ENCODE measurements at places on chromosomes 6 and 20.

- DNase-seq, result no peak
These were observed 6.7 kb downstream of the TGIF2 start for GRCh38 chr20:36579996-36580545.

- DNase-seq, result no peak
These were observed 779.6 kb downstream of the MAFB start for GRCh38 chr20:39909447-39909846.

GRCh38 chr6:167833396-167833763 lies 6.7 kb downstream of the AFDN start:
- DNase-seq, result no peak

GRCh38 chr6:19879663-19880062 lies 42.5 kb downstream of the ID4 start:
- no peak for DNase-seq

GRCh38 chr20:24106801-24107445 lies 118.3 kb upstream of the GGTLC1 start:
- DNase-seq, result no peak

DNA sequence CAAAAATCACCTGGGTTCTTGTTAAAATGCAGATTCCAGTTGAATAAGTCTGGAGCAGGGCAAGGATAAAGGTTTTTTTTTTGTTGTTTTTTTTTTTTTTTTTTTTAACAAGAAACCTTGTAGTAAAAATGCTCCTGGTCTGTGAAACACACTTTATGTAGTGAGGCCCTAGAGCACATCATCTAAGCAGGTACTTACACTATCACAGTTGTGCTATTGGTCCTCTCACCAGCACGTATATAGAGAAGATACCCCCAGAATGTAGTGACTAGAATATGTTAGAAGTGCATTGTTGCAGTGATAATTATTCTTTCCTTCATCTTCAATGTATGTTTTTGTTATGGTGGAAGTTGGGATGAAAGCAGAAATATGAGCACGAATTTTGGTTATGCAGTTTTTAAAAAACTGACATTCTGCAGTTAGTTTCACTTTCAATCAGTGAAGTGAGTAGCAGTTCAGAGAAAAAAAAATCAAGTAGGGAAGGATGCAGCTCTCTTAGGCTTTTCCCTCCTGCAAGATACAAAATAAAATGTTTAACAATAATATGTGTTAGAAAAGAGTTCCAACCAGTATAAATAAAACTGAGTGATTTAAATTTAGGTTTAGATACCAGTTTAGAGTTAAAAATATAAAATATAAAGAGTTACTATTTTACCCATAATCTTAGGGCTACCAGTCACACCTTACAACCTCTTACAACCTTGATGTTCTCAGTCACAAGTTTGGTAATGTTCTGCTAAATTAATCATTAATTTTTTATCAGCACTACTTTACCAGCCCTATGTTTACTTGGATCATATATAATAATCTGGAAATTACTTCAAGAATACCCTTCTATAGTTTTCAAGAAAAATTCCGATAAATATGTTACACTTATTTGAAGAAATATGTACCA lies 9.2 kb upstream of the DEFB113 start:
- no peak for DNase-seq

DNA sequence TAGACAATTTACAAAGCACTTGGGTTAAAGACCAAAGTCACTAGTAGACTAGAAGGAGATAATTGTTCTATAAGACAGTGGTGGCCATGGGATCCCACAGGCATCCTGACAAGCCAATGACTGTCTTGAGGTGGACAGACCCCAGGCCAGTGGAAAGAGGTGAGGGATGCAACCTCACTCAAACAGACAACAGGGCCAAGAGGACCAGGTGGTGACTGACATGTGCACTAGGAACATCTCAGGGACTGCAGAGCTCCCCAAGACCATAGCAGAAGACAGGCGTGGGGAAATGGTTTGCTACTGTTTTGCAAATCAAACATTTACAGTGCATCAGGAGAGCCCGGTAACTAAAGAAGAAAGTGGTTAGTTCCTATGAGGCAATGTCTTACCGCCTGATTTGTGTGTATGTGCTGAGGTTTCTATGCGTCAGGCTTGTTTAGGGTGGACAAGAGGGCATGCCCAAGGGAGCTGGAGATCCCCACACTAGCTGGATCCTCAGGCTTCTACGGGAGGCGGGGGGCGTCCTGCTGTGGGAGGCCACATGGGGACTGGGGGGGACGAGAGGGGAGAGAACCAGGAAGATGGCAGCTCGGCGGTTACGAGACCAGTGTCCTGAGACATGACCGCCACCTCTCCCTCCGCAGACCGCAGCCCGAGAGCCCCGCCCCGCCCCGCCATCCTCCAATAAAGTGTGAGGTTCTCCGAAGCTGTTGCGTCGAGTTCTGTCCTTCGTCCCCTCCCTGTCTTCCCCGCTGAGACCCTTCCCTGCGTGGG lies 623 bp upstream of the MRPS26 start:
- peak; percentile 62 for DNase-seq

- no peak for DNase-seq
These were observed 23.0 kb upstream of the ECHDC1 start for GRCh38 chr6:127366282-127367022.

DNA sequence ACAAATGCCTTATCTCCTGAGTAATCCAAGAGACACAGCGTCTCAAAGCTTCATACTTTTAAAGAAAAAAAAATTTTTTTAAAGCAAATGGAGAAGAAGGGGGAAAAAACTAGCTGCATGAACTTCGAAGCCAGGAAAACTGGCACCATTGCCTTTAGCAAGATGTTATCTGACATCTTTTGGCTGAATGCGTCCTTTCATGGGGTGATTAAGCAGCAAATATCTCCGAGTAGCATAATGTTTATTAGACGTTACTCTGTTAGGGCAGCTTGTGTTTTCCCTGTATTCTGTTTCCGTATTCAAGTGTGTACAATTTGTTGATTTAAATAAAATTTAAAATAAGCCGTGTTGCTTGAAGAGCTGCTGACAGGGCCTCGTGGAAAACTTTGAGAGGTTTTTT lies 76.5 kb upstream of the TSHZ2 start:
- no peak for DNase-seq

- no peak for DNase-seq
These were observed 6.7 kb downstream of the PRDM13 start for GRCh38 chr6:99613409-99613704.

- peak; percentile 10 for DNase-seq
These were observed at the start of gene ANKRD60 for GRCh38 chr20:58228484-58229197. Gene ANKRD60, minus strand, starts transcription at chr20:58228653. Its CDS starts 0 bp downstream, at chr20:58228653.

DNA sequence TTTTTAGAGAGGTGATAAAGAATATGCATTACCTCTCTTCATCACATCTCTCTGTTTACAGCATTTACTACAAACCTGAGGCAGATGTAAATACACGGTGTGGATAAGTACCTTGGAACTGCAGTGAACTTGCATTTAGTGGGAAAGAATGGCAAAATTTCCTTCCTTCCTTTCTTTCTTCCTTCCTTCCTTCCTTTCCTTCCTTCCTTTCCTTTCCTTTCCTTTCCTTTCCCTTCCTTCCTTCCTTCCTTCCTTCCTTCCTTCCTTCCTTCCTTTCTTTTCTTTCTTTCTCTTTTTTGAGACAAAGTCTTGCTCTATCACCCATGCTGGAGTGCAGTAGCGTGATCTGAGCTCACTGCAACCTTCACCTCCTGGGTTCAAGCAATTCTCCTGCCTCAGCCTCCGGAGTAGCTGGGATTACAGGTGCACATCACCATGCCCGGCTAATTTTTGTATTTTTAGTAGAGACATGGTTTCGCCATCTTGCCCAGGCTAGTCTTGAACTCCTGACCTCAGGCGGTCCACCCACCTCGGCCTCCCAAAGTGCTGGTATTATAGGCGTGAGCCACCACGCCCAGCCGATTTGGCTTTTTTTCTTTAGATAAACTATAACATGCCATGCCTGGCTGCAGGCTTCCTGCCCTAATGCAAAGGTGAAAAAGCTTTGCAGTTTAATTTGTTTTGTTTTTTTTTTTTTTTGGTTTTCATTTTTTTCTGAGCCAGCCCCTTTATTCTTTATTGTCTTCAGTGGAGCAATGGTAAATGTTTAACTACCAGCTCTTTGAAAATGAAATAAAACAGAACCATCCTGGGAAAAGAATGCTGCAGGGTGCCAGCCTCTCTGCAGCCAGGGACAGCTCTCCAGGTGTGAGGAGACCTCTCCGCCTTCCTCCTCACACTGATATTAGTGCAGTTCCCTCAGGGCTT lies 64.2 kb upstream of the NEDD9 start:
- no peak for DNase-seq

DNA sequence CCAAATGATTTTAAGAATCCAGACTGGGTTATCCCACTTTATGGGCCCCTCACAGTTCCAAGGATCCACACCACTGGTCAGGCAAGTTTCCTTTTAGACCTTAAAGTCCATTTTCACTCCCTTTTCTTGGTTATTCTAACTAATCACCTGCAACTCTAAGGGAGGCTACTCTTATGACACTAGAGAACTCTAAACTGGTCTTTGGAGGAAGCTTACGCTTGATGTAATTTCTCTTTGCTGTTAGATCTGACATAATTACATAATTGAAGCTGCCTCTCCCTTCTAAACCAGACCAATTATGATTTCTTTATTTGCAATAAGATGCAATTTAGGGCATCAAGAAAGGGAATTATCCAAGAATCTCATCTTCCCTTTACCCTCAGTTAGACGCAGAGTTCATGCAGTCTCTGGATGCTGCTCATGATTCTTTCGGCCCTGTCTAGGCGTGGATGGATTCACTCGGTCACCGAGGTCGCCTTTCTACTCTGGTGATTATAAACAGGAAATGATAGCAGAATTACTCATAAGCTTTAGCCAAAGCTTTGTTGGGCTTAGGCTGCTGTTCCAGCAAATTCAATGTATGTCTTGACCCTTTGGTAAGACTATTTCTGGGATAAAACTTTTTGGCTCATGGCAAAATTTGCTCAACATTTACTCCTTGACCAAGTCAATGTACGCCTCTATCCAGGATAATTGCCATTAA lies 166.4 kb upstream of the PRND start:
- DNase-seq, result no peak

DNA sequence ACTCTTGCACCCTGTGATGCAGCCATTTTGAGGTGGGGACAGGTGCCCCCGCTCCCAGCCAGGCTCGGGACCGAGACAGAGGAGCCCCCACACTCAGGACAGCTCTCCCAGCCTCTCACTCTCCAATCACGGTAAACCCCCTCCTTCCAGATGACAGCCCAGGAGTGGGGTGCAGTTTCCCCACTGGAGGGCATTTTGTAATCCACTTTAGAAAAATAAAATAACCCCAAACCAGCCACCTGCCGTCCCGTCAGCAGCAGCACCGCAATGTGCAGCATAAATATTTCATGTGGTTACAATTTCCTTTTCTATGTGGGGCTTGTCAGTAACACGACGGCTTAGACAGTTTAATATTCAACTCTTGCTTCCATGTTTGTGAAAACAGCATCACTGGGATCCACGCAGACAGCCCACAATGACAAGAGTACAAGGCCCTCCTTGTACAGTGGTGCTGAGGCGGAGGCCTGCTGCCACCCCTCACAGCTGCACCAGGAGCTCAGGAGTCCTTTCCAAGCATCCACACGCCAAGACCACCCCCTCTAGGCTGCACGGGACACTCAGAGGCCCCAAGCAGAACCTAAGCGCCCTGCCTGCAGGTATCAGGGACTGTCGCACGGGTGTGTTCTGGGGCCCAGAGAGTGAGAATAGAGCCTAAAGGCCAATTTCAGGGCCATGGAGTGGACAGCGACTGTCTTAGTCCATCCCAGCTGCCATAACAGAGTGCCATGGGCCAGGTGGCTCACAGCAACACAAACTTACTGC lies 116.7 kb downstream of the JPH2 start:
- DNase-seq, result no peak

DNA sequence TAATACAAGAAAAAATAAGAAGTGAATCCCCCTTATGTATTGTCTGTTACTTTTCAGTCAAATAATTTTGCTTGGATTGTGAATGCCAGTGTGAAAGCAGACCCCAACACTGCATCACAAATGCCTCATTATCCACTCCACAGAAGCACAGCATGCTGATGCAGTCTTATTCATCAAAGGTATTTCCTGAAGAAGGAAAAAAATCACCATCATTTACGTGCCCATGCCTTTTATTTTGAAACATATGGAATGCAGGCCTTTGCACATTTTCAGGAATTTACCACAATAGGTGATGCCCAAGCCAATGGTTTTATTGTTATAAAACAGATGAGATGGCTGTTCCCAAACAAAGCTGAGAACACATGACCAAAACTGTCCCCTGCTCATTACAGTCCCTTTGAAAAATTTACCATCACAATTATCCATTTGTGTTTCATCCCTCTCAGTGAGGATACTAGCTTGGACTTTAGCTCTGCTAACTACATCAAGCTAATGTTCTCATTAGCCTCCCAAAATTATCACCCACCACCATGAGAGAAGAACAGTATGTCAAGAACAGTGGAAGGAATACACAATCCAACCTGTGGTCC lies 180.6 kb upstream of the HTR1E start:
- DNase-seq, result no peak

DNA sequence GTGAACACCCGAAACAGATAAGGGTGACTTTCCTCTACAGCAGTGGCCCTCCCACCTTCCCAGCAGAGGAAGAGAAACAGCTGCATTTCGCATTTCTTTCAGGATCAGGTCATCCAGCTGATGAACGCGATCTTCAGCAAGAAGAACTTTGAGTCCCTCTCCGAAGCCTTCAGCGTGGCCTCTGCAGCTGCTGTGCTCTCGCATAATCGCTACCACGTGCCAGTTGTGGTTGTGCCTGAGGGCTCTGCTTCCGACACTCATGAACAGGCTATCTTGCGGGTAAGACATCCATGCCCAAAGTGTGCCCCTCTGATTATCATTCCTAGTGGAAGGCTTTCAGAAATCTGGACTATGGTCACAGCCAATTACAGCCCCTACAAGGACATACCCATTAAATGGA lies 27.8 kb upstream of the MROH8 start:
- DNase-seq, result no peak

- no peak for DNase-seq
These were observed 489.1 kb downstream of the PREX1 start for GRCh38 chr20:48338717-48339116.

Measured in activated CD8-positive, alpha-beta memory T cell treated with anti-CD3 and anti-CD28 coated beads for 48 hours (primary cell).